ENCODE measurements at places on chromosomes 13 and 19.

- DNase-seq: no peak
Observed at GRCh38 chr19:18098891-18099622, 1.5 kb downstream of the MAST3 start.

DNA sequence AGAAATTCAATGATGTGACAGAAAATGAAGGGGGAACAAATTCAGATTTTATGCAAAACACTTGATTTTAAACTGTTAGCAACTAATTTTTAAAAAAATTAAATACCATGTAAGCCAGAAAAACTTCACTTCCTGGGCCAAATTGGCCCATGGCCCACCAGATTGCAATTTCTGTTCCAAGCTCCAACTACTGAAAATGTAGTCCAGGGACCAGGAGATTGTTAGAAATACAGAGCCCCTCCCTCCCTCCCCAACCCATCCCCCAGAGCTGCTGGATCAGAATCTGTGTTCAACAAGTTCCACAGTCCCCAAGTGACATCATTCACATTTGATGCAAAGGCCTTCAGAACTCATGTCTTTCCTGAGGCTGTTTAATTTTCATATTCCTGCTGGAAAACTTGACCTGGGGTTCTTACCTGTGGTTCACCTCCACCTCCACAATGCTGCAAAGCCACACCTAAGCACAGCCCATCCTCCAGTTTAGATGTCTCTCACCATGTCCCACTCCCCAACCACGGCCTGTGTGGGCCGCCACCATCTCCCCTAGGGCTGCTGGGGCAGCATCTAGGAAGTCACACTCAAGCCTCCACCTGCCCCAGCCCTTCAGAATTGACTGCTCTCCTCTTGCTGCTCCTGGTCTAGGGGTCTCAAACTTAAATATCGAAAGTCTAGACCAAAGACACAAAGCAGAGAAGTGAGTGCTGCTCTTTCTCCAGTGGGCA lies 482.0 kb downstream of the UQCRFS1 start:
- DNase-seq: no peak

DNA sequence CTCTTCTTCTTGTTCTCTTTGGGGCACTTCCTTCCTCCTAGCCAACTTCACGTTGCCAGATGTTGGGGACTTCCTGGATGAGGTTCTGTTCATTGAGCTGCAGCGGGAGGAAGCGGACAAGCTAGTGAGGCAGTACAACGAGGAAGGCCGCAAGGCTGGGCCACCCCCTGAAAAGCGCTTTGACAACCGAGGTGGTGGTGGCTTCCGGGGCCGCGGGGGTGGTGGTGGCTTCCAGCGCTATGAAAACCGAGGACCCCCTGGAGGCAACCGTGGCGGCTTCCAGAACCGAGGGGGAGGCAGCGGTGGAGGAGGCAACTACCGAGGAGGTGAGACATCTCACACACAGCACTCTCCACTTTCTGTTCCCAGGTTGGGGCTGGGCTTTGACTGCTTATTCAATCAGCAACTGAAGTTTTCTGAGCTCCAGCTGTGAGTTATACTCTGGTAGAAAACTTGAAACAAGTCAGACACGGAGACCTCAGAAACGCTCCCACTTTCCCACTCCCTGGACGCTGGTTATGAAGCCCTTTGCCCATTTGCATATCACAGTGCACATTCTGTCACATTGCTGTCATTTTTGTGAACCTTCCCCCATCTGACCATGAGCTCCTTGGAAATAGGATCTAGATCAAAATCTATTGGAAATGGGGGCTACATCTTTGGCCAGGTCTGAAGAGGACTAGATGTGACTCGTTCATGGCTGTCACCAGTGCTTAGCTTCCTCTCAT lies 7.2 kb upstream of the CCDC97 start:
- no peak for DNase-seq

GRCh38 chr13:67275351-67275960 lies 45.3 kb upstream of the PCDH9 start:
- no peak for DNase-seq

GRCh38 chr13:110590577-110590976 lies 24.8 kb upstream of the NAXD start:
- DNase-seq: no peak

- no peak for DNase-seq
Observed at GRCh38 chr13:33318744-33319143, 33.2 kb upstream of the STARD13 start.

GRCh38 chr19:39307046-39307821 lies 11.0 kb downstream of the IFNL1 start:
- DNase-seq: no peak

GRCh38 chr19:51470966-51471365 lies 7.4 kb upstream of the CEACAM18 start:
- no peak for DNase-seq

- no peak for DNase-seq
Observed at GRCh38 chr13:99464441-99464949, 36.8 kb upstream of the TM9SF2 start.

DNA sequence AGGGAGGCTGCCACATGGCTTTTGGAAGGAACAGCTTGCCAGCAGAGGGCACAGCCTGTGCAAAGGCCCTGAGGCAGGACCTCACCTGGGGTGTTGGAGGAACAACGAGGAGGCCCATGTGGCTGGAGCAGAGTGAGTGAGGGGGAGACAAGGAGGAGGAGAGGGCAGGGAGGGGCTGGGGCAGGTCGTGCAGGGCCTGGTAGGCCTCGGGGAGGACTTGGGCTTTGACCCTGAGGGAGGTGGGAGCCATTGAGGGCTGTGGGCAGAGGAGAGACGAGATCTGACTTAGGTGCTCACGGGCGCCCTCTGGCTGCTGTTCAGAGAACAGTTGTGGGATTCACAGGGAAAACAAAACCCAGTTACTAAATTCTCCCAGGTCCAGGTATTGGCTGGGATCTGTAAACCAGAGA lies 25.2 kb downstream of the ZNRF4 start:
- DNase-seq: no peak

GRCh38 chr19:55097864-55098715 lies 19.3 kb downstream of the PPP1R12C start:
- no peak for DNase-seq

DNA sequence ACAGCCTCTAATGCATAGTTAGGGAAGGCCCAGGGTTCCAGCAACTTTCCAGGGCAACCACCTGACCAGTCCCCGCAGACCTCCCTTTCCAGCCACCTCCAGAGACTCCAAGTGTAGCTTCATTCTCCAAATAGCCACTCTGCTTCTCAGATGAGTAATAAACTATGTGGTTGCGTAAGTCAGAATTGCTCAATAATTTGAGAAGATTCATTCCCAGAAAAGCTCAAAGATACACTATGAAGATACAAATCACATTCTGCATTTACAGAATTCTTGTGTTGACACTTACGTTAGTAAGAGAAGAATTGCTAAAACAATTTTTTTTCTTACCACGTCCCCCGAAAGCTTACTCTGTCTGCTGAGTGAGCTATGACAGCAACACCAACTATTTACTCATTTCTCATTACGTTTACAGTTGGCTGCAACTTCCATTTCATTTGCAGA lies 8.2 kb upstream of the LATS2 start:
- DNase-seq: no peak

DNA sequence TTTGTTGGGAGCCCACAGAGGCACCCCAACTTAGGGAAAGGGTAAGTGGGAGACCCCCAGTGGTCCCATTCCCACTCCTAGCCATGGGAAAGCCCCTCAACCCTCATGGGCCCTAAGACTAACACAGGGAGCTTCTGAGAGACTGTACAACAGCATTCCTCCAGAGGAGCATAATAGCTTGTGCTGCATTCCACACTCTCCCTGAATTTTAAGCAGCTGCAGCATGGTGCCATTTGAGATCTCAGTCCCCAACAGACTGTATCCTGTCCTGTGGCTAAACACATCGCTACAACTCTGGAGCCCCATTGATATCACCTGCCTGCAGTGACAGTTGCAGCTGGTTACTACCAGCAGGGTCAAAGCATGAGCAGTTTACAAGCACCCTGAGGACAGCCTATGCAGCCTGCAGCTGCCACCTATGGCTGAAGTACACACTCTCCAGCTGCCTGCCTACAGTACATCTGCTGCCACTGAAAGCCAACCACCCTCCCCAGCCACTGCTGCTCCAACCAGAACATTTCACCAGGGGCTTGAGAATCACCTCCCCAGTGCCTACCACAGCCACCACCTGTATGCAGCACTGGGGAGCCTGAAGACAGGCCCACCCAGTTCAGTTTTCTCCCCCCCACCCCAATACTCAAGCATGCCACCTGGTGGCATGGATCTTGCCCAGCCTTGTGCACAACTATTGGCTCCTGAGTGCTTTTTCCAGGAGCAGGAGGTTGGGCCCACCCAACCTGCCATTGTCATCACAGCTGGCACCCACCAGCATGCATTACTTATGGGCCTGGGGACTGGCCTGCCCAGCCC lies 557.3 kb downstream of the GPC5 start:
- DNase-seq: peak; percentile 30

DNA sequence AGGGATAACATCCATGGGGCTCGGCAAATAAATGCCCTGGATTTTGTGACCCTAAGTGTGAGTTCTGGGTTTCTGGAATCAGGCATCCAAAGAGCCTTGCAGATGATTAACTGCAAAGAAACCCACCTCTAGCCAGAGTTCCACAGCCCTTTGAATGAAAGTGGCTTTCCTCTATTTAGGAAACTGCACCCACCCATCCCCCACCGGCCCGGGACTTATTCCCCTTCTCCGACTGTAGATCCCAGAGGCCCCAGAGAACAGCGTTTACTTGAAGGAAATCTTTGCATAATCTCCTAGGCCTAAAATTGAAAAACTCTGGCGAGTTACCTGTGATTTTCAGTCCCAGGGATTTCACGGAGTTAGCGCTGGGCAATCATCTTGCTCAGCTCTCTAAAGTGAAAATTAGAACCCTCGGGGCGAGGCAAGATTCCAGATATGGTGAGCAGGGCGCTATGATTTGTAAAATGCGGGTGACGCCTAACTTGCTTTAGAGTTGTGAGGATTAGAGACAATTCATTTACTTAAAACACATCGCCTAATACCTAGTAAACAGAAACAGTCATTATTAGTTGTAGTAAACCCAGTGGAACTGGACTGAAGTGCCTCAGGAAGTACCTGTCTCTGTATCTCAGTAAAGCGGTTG lies 9.4 kb downstream of the URAD start:
- DNase-seq: no peak

GRCh38 chr19:6476155-6476895 lies 5.3 kb downstream of the DENND1C start:
- DNase-seq: peak; percentile 66

- DNase-seq: no peak
Observed at GRCh38 chr13:41835871-41836270, 125.0 kb downstream of the VWA8 start.

GRCh38 chr19:56310462-56310861 lies 4.2 kb downstream of the ZSCAN5A start:
- DNase-seq: no peak

DNA sequence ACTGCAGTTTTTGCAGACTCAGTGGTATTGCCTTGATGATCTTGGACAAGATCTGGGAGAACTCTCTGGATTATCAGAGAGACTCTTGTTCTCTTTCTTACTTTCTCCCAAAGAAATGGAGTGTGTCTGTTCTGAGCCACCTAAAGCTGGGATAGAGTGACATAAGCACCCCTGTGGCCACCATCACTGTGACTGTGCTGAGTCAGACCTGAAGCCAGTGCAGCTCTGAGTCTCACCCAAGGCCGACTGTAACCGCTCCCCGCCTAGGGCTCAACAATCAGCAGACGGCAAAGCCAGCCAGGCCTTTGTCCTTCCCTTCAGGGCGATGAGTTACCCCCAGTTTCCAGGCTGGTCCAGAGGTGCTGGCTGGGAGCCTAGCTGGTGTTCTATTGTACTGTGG lies 795.6 kb downstream of the UQCRFS1 start:
- DNase-seq: no peak

- no peak for DNase-seq
Observed at GRCh38 chr13:32330441-32330840, 15.1 kb downstream of the BRCA2 start.

DNA sequence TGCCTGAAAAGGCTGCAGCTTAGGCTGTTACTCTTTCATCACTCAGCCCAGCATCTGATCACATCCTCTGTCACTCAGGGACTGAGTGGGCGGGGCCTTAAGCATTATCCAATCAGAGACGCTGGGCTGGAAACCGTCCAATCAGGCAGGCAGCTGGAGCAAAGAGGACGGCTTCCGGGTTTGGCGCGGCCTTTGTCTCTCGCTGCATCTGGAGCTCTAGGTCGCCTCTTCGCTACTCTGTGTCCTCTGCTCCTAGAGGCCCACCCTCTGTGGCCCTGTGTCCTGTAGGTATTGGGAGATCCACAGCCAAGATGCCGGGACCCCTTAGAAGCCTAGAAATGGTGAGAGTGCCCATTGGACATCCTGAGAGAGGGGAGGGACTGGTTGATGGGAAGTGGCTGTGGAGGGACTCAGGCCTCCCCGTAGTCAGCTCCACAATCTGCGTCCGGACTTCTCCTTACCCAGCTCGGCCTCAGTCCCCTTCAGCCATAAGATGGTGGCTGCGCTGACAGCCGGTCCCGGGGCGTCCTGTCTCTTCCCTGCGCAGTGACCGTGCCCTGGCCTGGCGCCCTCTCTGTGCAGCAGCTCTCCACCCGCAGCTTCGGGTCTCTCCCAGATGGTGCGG lies at the start of gene ZNF486:
TSS of gene ZNF486 (plus strand) at position 195 of the 625 bp plus-strand sequence. CDS start at position 312, 117 bp downstream.
- peak; percentile 97 for DNase-seq

DNA sequence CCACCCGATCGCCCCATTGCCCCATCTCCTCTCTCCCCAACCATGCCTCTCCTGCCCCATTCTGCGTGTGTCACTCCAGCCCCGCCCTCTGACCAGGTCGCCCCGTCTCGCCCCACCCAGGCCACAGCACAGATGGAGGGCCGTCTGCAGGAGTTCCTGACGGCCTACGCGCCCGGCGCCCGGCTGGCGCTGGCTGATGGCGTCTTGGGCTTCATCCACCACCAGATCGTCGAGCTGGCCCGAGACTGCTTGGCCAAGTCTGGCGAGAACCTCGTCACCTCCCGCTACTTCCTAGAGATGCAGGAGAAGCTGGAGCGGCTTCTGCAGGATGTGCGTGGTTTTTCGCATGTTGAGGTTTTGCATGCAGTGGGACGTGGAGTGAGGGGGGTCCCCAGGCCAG lies 26.2 kb downstream of the MAST3 start:
- no peak for DNase-seq

DNA sequence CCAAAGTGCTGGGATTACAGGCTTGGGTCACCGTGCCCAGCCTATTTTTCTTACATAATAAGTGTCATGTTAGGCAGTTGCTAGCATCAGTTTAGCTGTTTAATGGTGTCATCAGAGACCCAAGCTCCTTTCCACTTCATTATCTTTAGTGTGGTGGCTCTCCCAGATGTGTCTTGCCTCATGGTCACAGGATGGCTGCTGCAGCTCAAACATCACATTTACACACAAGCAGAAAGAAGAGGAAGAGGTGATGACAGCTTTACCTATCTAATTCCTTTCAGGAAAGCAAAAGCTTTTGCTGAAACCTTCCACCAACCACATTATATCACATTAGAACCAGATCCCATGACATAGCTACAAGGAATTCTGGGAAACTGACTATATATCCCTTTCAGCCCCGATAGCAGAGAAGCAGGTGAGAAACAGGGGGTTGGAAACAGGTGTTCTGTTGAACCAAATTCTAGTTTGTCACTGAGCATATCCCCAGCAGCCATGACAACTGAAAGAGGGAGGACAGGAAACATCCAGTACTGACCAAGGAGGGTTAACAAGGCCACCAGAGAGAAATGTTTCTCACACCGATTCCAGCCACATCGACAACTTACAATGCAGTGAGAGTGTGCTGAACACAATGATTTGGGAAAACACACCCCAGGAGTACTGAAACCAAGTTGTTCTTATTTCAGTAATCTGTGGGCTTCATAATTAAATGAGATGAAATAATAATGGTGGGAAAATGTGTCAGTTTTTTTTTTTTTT lies 617.0 kb downstream of the UQCRFS1 start:
- DNase-seq: no peak
